Liver (tissue), 10 donors: ENCODE measurements at places on chromosomes 3 and 15. TPM values are rescaled to one million over a fixed set of nuclear protein-coding genes. Genes with fewer than 3 reads are reported as not detected.

GRCh38 chr15:71252044-71252739, 136.9 kb downstream of the THSD4 start:
- H3K36me3 ChIP-seq = peaks cover 2% of the 10 kb centered on the region
- no peak overlapping the region for H3K27ac ChIP-seq
- no peaks in the 10 kb centered on the region for H3K27me3 ChIP-seq

DNA sequence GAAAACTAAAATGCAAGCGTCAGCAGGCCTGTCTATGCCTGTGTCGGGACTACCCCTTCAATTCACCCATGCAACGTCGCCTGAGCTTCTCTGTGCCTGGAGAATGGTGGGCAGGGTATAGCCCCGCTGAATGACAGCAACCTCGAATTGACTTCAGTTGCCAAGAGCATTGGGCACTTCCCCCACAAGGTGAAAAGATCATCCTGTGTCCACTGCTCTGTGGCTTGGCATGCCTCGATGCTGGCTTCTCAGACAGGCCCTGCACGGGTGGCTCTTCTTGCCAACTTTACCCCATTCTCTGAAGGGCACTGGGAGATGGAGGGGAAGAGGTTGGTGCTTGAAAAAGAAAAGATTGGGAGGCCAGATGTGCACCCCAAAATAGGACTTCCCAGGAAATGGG, 3.3 kb downstream of the SLC6A1 start:
- H3K36me3 ChIP-seq = no peaks in the 10 kb centered on the region
- H3K27ac ChIP-seq = peak overlapping the region; percentile 98
- H3K4me3 ChIP-seq = no peak overlapping the region
- H3K27me3 ChIP-seq = no peaks in the 10 kb centered on the region
- no peak for DNase-seq
- H3K4me1 ChIP-seq = peaks cover 74% of the 10 kb centered on the region

GRCh38 chr3:86257955-86258641, 732.9 kb downstream of the VGLL3 start:
- no peaks in the 10 kb centered on the region for H3K4me1 ChIP-seq
- no peaks in the 10 kb centered on the region for H3K27me3 ChIP-seq
- DNase-seq = no peak
- no peak overlapping the region for H3K4me3 ChIP-seq
- H3K36me3 ChIP-seq = no peaks in the 10 kb centered on the region

- H3K27me3 ChIP-seq = no peaks in the 10 kb centered on the region
- DNase-seq = no peak
- no peak overlapping the region for H3K27ac ChIP-seq
- no peaks in the 10 kb centered on the region for H3K36me3 ChIP-seq
Measured at GRCh38 chr3:31725976-31726375, 193.3 kb downstream of the STT3B start.

- peak within 1 kb of the TSS; percentile 92 for H3K27ac ChIP-seq
- DNase-seq = peak; percentile 75
- no peaks in the 10 kb centered on the region for H3K27me3 ChIP-seq
- peak within 1 kb of the TSS; percentile 77 for H3K4me3 ChIP-seq
- H3K36me3 ChIP-seq = no peaks in the 10 kb centered on the region
Measured at GRCh38 chr3:126180477-126181397, at the start of gene ALDH1L1. Gene ALDH1L1 (minus strand): TSS chr3:126180586. CDS start chr3:126160979, 19,607 bp downstream.

SEMA5B gene
- total RNA-seq = 0.25 TPM

KLHL6 gene
- total RNA-seq = 3.8 TPM

LRRC2 gene
- 6.6 TPM for total RNA-seq

ERC2 gene
- total RNA-seq = 0.14 TPM
